Mesendoderm (in vitro differentiated cells): ENCODE measurements at places on chromosomes 2 and 18.

DNA sequence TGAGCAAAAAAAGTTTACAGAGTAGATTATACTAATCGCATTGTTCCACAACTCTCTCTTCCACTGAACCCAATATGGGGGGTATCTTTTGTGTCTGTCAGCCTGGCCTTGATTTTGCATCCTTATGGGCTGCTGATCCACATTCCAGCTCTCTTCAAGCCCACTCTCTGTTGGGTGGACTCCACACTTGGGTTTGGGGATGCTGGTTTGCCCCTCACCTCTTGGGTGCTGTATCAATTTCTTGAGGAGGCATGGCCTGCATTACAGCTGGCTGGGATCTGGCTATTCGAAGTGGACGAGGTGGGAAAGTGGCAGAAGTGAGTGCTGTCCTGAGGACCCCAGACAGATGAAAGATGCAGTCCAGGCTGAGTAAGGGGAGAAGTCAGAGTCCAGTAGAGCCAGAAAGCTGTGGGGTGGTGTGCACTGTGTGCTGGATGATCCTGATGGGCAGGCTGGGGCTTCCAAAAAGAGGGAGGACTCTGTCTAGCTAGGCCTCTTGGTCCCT lies 141.4 kb downstream of the CAPN13 start:
- no peaks in the 10 kb centered on the region for H3K4me1 ChIP-seq
- DNase-seq, result no peak
- H3K36me3 ChIP-seq, result no peaks in the 10 kb centered on the region
- no peak overlapping the region for H3K27ac ChIP-seq
- no peaks in the 10 kb centered on the region for H3K27me3 ChIP-seq

- H3K36me3 ChIP-seq, result no peaks in the 10 kb centered on the region
- H3K27ac ChIP-seq, result no peak overlapping the region
- DNase-seq, result no peak
- H3K4me3 ChIP-seq, result no peak overlapping the region
- H3K27me3 ChIP-seq, result no peaks in the 10 kb centered on the region
These were observed 15.8 kb upstream of the TRPM8 start for GRCh38 chr2:233901367-233901766.

DNA sequence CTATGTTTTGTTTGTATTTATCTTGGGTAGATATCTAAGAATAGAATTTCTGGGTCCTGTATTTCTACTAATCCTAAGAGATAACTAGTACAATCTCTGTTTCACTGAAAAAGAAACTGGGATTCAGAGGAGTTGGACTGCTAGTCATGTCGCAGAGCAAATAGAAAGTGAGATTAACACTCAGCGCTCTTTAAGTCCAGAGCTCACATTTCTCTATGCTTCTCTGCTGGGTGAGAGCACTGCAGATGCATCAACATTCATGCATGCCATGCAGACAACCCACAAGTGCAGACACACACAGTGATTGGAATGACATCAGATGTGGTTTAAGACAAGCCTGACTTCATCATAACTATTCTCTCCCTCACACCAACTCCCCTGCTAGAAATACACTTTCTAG lies 563.8 kb downstream of the TDRD15 start:
- no peaks in the 10 kb centered on the region for H3K4me1 ChIP-seq
- DNase-seq, result no peak
- no peaks in the 10 kb centered on the region for H3K27me3 ChIP-seq
- no peak overlapping the region for H3K4me3 ChIP-seq

- H3K27me3 ChIP-seq, result no peaks in the 10 kb centered on the region
- DNase-seq, result no peak
- H3K27ac ChIP-seq, result no peak overlapping the region
- H3K4me3 ChIP-seq, result no peak overlapping the region
- H3K36me3 ChIP-seq, result no peaks in the 10 kb centered on the region
These were observed 59.9 kb upstream of the LRPPRC start for GRCh38 chr2:44055664-44056063.

- H3K27ac ChIP-seq, result no peak overlapping the region
- no peaks in the 10 kb centered on the region for H3K27me3 ChIP-seq
- H3K4me1 ChIP-seq, result no peaks in the 10 kb centered on the region
These were observed 18.5 kb downstream of the TRAF3IP1 start for GRCh38 chr2:238338710-238339394.

- no peaks in the 10 kb centered on the region for H3K4me1 ChIP-seq
- no peaks in the 10 kb centered on the region for H3K27me3 ChIP-seq
- H3K4me3 ChIP-seq, result no peak overlapping the region
- H3K27ac ChIP-seq, result no peak overlapping the region
These were observed 29.5 kb upstream of the SEMA4C start for GRCh38 chr2:96899413-96899741.

GRCh38 chr2:46794693-46795317 lies 120.8 kb downstream of the MCFD2 start:
- H3K27me3 ChIP-seq, result no peaks in the 10 kb centered on the region
- no peak overlapping the region for H3K27ac ChIP-seq
- no peak overlapping the region for H3K4me3 ChIP-seq
- no peak for DNase-seq
- no peaks in the 10 kb centered on the region for H3K4me1 ChIP-seq
- H3K36me3 ChIP-seq, result no peaks in the 10 kb centered on the region
